ENCODE measurements at places on chromosomes 7 and 10. TPM values are rescaled to one million over a fixed set of nuclear protein-coding genes. Genes with fewer than 3 reads are reported as not detected.

The SPDYE1 gene
- total RNA-seq = not detected

The SPDYE18 gene
- total RNA-seq = not detected

The SPDYE11 gene
- not detected for total RNA-seq

The IQUB gene
- 0.10 TPM for total RNA-seq

The LRRC17 gene
- 0.33 TPM for total RNA-seq

The ARL3 gene
- total RNA-seq = 10.1 TPM

The CDK14 gene
- total RNA-seq = not detected

The TAS2R5 gene
- 0.93 TPM for total RNA-seq

The ZNF655 gene
- total RNA-seq = 49.8 TPM

The LRRC18 gene
- not detected for total RNA-seq

The SYT15 gene
- total RNA-seq = 0.51 TPM

The OR6B1 gene
- not detected for total RNA-seq

The PPA1 gene
- total RNA-seq = 368 TPM

The ACBD5 gene
- total RNA-seq = 15.1 TPM

Measured in activated CD4-positive, alpha-beta memory T cell treated with anti-CD3 and anti-CD28 coated beads for 36 hours (primary cell).